Hypothalamus (tissue), 51 donors: ENCODE measurements at places on chromosomes 16 and 17.

DNA sequence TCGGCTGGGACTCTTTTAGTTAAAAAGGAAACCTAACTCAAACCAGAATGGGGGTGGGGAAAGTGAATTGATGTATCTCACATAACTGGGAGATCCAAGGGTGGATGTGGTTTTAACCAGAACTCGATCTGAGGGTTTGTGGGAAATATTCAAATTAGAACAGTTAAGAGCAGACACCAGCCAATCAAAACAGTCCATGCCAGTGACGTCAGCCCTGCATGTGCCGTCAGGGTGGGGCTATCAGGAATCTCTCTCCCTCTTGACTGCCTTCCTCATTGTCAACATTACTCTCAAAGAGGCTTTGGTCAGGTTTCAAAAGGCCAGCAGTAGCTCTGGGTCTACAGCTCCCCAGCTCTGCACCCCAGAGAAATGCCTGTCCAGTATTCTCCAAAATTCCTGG lies 94.2 kb upstream of the HSBP1 start:
- DNase-seq, result no peak

DNA sequence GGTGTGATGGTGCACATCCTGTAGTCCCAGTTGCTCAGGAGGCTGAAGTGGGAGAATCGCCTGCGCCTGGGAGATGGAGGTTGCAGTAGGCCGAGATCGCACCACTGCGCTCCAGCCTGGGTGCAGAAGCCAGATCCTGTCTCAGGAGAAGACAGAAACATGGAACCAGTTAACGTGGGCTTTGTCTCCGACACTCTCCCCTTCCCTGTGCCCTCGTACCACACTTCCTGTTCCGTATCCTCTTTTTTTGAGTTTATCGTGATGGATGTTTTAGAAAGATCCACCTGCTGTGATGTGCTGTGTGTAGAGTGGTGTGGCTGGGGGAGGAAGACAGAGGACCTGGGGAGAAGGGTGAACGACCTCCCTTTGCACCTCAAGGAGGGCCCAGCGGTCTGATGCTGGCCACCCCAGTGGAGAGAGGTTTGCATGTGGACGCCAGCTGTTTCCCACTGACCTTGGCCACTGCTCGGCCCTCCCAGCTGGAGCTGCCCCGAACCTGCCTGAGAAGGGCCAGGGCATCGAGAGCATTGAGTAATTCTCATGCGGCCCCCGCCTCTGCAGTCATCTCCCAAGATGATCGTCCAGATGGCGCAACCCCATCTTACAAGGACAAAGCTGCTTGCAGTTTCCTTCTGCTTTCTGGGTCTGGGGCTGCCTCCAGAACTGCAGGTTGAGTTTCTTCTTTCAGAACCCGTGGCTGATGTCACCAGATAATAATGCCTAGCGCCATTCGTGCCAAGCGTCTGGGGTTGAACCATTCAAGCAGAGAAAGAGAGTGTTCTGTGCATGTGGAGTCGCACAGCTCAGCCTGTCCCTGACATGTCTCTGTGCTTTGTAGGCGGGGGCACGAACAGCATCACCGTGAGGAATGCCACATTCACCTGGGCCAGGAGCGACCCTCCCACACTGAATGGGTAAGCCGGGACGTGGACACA lies 126.3 kb downstream of the ABCC1 start:
- DNase-seq, result no peak

DNA sequence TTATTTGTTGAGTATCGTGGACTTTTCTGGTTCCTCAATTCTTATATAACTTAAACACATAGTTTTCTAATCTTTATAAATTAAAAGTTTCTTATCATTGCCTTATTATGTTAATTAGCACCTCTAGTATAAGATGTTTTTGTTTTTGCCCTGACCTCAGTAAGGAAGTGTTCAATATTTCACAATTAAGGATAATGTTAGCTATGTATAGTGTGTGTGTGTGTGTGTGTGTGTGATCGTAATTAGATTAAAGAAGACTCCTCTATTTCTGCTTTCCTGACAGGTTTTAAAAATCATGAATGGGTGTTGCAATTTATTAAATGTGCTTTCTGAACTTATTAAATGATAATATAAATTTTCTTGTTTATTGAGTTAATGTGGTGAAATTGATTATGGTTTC lies 12.0 kb downstream of the IL21R start:
- no peak for DNase-seq

DNA sequence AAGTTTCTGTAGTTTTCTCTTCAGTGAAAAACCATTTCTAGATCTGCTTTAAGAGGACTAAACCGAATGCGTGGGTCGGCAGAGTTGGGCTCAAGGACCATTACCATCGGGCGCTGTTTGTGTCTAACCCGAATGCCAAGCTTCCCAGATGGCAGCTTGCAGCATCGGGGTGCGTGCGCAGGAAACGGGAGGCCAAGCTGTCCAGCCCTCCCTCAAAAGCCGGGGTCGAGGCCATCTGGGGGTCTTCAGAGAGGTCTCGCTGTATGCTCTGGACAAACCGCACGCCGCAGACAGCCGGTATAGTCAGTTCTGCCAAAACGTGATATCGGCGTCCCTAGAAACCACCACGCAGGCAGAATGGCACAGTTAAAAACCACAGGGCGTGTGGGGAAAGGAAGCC lies 178.8 kb downstream of the BANP start:
- DNase-seq, result no peak

DNA sequence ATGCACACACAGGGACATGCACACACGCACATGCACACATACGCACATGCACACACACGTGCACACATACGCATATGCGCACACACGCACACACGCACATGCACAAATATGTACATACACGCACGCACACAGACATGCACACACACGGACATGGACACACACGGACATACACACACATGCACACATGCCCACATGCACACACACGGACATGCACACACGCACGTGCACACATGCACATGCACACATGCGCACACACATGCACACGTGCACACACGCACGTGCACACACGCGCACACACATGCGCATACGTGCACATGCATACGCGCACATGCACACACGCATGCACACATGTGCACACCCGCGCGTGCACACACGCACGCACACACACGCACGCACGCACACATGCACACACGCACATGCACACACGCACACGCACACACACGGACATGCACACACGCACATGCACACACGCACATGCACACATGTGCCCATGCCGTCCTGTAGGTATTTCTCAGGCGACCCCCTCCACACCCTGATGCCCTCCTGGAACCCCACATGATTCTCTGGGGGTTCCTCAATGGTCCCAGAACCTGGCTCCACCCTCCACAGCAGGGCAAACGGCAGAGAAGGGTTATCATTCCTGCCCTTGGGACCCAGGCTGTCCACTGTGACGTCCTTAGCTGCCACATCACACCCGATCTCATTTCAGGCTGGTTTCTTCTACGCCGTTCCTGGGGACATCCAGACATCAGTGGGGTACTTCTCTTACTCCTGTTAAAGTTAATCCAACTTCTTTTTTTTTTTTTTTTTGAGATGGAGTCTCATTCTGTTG lies 9.6 kb upstream of the RBFOX3 start:
- no peak for DNase-seq
